Stimulated activated CD8-positive, alpha-beta memory T cell treated with anti-CD3 and anti-CD28 coated beads, Interleukin-4, amount 100 ng/mL, for 1 hour (primary cell): ENCODE measurements at places on chromosomes 16 and 17.

DNA sequence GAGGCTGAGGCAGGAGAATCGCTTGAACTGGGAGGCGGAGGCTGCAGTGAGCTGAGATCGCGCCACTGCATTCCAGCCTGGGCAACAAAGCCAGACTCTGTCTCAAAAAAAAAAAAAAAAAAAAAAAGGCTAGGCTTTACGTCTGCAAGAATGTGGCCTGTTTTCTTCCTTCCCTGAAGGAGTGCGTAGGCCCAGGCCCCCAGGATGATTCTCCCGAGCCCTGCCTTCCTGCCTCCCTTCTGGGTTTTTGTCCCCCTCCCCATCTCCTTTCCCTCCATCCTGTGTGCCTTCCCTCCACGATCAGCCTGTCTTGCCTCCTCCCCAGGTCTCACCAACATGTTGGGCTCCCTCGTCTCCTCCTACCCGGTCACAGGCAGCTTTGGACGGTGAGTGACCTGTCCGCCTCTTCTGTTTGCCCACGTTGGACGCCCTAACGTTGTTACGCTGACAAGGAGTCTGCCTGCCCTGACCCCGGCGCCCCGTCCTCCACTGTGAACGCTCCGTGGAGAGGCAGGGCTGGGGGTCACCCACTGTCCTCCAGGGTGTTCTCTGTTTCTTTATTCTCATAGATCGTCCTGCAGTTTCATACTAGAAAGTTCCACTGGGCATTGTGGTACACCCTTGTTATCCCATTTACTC is 15.7 kb upstream of the RNF213 start:
- DNase-seq: no peak

DNA sequence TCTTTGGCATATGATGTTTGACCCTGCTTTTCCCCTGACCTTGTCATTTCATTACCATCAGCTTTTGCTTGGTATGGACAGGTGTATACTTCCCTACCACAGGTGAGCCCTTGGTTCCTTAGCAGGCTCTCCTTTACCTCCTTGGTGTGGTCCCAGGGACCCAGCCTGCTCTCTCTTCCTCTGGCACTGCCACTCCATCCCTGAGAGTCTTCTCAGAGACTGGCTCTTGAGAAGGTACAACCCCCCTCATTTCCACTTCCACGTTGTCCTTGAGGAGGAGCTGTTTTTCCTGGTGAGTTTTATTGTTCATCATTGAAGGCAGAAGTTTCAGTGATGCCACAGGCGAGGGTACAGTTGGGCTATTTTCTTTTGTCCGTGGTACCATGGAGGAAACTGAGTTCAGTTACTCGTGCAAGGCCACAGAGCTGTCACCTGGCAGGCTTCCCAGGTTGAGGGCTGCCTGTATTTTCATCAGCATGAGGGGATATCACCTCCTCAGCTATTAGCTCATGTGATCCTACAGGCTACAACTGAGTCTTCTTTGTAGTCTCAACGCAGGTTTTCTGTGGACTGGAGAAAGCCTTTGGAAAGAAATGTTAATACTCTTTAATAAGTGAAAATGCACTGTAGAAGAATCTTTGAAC is 52.3 kb downstream of the MSI2 start:
- DNase-seq: no peak

DNA sequence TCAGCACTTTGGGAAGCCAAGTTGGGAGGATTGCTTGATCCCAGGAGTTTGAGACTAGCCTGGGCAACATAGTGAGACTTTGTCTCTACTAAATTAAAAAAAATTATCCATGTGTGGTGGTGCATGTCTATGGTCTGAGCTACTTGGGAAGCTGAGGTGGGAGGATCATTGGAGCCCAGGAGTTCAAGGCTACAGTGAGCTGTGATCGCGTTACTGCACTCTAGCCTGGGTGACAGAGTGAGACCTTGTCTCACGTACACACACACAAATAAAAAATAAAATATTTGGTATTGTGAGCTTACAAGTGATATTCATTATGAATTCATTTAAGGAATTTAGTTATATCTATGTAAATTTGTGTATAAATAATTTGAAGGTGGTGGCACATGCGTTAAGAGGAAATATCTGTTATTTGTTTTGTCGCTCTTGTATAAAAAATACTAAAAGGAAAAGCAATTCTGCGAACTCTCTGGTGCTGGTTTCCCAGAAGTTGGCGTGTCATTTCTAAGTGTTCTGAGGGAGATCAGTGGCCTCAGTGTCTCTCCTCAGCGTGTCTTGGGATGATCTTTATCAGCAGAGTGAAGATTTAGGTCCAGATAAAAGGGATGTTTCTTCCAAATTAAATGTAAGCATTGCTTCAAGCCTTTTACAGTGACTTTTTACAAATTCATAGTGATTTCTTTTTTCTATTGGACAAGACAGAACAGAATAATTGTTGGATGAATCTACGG is 187.6 kb downstream of the FTO start:
- DNase-seq: no peak

- DNase-seq: no peak
Observed at GRCh38 chr16:56800355-56800754, 64.7 kb upstream of the SLC12A3 start.

DNA sequence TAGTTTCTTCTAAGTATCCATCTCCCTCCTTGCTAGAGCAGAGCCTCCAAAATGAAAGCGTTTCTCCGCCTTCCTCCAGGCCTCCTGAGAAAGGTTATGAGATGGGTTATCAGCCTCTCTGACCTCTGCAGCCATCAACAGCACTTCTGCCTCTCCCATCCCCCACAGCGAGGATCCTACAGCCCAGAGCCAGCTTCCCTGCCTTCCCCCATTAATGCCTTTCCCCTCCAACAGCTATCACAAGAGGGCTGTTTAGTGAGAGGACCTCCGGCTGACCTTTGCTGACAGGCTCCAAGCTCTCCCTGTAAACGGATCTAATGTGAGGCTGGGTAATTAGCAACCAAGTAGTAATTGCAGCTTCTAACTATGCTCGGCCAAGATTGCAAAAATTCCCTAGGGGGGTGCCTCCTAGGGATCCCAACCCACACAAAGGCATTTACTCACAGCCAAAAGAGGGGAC is 55.8 kb downstream of the ZFHX3 start:
- DNase-seq: no peak

- DNase-seq: no peak
Observed at GRCh38 chr16:58415003-58415402, 22.7 kb downstream of the GINS3 start.

- DNase-seq: no peak
Observed at GRCh38 chr17:81345228-81346089, 49.8 kb upstream of the BAHCC1 start.

DNA sequence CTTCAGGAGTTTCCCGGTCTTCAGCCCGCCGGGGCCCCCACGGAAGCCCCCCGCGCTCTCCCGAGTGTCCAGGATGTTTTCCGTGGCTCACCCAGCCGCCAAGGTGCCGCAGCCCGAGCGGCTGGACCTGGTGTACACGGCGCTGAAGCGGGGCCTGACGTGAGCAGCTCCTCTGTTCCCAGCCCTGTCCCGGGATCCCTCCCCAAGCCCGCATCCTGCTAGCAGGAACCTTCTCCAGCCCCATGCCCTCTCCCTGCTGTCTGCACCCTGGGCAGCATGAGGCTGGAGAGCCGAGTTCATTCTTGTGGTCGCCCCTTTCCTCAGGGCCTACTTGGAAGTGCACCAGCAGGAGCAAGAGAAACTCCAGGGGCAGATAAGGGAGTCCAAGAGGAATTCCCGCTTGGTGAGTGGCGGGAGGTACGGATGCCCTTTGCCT is 10.1 kb downstream of the RIPOR1 start:
- no peak for DNase-seq

DNA sequence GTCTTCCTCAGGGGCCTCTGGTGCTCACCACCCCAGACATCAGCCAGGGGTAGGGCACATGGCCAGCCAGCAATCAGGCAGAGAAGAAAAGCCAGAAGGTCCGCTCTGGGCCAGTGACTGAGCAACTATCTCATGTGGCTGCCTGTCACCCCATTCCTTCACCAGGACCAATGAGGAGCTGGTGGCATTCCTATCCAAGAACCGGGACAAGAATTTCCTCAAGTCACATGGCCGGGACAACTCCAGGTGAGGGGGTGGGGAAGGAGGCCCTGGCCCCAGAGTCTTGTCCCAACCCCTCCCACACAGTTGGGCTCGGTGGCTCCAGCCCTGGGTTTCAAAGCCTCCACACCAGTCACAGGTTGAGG is 9.4 kb downstream of the XYLT2 start:
- DNase-seq: no peak

GRCh38 chr16:79573884-79574283 is 26.7 kb downstream of the MAF start:
- DNase-seq: no peak

GRCh38 chr17:78130090-78130436 is 508 bp upstream of the TMC8 start:
- no peak for DNase-seq

DNA sequence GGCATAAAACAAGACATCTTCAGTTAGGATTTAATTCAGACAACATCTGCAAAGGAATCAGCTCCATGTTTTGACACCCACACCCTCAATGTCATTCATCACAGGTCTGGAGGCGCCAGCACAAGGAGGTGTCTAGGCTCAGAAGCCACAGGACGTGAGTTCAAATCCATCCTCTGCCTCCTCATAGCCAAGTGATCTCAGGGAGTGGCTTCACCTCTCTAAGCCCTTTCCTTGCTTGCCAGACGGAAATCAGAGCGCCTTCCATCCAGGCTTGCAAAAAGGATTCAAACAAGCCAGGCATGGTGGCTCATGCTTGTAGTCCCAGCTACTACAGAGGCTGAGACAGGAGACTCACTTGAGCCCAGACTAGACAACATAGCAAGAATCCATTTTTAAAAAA is 84.6 kb downstream of the GSG1L start:
- no peak for DNase-seq

GRCh38 chr17:62675260-62675659 is 47.8 kb downstream of the MRC2 start:
- DNase-seq: no peak

DNA sequence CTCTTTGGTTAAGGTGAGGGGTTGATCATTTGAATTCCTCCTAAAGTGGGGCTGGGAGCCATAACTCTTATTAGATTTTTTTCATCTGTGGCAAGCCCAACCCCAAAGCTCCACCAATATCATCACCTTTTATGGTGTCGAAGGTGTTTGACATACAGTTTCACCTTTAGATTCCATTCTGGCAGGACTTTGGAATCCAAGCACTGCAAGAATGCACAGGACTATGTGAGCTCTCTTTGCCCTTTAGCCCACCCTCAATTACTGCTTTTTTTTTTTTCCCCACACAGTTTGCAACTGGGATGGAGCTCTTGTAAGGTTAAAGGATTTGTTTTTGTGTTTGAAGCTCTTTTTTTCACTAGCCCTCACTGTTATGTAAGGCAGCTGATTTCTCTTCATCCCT is 154.0 kb upstream of the KCNJ16 start:
- no peak for DNase-seq

GRCh38 chr16:67177743-67178699 is 5.7 kb downstream of the MATCAP1 start:
- DNase-seq: no peak

DNA sequence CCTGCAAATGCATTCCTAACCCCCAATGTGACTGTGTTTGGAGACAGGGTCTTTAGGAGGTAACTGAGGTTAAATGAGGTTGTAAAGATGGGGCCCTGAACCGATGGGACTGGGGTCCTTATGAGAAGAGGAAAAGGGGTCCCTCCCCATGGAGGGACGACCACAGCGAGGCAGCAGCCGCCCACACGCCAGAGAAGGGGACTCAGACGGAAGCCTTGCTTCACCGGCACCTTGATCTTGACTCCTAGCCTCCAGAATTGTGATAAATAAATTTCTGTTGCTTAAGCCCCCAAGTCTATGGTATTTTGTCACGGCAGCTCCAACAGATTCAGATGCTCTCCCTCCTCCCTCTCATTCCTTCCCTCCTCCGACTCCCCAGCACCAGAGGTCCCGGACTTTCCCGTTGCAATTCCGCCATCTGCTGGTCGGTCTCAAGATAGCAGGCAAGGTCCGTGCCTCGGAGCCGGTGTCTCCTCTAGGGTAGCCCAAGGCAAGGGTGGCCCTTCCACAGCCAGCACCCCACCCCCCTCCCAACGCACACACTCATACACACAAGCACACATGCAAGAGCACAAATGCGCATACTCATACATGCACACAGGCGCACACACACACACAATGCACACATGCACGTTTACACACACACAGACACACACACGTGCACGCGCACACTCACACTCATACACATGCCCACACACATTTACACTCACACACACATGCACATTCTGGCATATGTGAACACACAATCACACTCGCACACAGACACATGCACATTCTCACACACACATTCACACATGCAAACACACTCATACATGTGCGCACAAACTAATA is 23.1 kb upstream of the C16orf78 start:
- DNase-seq: no peak

DNA sequence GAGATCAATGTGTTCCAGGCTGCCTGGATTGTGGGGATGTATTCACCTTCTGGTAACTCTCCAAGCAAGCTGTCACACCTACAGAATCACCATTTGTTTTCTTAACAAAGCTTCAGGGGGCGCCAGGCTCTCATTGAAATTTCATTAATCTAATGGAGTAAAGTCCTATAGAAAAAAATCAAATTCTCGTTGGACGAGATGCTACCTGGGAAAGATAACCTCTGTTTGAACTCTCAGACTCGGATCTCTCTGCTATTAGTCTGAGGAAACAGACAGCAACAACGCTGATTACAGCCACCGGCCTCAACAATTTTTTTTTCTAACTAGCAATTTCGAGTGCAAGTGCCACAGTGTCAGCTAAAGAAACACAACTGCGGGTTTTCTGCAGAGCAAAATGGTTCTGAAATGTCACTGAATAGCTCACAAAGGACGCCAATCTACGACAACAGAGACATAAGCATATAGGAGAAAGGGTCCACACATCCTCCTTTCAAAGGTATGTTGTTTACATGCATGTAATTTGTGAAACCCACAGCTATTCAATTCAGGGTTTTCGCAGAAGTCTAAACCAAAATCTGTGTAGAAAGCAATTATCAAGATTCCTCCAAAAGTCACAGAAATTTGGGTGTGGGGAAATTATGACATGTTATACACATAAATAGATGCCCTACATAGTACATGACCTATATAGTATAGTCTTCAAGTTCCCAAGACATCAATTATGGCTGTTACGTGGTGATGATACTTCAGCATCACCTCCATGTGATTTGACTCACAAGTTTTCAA is 135.8 kb downstream of the SKAP1 start:
- DNase-seq: no peak

DNA sequence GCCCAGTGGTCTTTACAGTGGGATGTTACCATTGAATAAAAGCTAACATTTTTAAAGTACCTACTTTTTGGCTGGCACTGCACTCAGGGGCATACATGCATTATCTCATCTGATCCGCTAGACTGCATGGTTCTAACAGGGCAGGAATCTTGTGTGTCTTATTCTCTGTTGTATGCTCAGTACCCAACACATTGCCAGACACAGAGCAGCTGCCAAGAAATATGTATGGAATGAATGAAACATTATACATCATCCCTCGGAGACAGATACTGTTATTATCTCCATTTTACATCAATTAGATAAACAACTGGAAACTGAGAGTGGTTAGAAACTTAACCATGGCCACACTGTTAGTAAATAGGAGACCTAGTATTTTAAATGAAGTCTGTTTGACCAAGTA is 74.1 kb upstream of the CDH11 start:
- DNase-seq: no peak
